ENCODE measurements at places on chromosomes 7 and 10.

DNA sequence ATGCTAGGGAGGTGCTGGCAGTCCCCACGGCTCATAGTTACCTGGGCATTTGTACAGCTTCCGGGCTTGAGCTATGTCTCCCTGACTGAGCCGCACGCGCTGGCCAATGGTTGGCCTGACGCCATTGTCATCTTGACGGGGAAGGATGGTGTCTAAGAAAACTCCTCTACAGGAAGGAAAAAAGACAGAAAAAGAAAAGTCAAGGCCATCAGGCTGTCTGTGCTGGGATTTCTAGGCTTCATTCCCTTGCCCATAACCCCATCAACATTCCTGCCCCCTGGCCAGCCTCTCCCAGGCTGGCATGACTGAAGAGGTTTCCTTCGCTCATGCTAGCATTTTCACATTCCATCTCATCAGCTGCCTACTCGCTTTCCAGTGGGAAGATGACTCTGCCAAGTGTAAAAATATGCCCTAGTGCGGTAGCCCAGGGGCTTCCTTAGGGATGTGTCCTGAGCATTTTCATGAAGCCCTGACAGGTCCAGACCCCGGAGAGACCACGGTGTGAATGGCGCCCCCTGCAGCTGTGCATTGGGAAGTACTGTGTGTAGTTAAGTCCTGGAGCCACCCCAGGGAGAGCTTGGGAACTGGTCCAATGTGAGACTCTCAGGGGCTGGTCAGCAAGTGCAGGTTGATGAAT lies 54.5 kb upstream of the OPALIN start:
- no peak for DNase-seq

GRCh38 chr7:127933146-127933545 lies 98.1 kb downstream of the LRRC4 start:
- DNase-seq, result no peak

DNA sequence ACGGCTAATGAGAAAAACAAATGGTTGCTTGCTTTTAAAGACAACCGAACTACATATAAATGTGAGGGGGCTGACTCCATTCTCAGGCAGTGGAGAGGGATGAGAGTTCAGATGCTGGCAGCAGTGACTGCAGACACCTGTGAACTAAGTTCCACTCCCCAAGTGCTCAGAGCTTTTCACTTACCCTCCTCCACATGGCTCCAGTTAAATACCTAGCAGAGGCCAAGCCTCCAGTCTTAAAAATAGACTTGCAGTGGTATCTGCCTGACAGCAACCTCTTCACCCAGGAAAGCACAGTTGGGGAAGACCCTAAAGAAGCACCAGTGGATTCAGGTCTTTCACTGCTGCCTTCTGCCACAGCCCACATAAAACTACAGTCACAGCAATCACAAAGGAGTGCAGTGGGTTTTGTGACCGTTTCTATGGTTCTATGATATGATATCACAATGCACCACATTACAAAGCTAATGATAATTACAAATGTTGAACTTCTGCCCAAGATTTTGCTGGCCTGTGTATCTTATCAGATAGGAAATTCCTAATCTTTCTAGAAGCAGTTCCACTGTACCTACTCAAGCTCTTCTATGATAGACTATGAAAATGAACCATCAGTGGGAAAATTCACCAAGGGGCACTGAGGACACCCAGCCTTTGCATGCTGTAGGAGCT lies 3.3 kb upstream of the ABLIM1 start:
- no peak for DNase-seq

DNA sequence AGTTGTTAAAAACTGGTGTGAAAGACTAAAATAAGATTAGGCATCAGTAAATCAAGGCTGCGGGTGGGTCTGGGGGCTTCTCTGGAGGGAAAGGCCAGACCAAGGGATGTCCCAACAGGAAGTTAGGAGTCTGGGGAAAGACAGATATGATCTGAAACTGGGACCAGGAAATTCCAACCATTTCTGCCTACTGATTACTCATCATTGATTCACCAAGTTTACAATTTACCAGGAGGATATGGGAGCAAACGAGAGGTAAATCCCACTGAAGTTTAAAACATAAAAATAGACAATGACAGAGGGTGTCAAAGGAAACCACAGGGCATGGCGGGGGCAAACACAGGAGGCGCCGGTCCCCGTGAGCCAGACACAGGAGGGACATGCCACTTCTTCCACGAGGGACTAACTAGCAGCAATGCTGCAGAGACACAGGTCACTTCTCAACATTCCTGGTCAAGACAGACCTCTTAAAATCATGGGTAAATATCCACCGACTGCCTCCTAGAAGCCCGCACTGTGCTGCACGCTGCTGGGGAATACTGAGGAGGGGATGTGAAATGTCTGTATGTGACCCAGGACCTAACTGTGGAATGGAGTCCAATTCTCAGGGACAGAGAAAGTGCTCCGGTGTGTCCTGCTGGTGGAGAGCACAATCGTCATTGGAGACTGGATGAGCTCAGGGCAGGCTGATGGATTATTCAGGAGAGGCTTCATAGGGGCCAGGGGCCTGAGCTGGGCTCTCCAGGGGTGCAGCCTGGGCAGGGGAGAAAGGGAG lies 153.4 kb upstream of the KLF14 start:
- no peak for DNase-seq

GRCh38 chr7:117202511-117202910 lies 120.3 kb downstream of the WNT2 start:
- DNase-seq, result no peak

DNA sequence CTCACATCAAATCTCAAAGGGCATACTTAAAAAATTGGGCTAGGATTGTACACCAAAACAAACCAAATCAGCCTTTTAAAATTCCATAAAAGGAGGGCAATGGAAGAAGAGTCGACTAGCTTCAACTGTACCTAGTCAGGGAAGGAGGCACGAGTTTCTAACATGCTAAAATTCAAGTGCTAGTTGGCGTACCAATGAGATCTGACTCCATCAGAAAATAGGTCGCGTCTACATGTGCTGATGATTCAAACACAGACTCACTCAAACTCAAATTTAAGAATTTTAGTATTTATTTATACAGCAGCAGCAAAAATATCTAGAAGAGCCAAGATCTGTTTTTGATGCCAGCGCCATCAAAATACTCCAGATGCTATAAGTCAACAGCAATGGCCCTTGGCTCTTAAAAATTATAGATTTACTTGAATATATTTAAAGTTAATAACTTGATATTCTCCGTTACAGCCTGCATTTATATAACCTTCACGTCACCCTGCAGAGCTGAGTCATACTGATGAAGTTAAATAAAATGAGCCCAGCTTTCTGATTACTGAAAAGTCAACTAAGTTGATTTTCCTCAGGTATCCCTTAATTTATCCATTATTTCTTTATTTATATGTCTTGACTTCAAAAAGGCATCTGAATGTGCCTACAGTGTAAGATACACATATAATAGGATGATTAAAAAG lies 302.1 kb upstream of the IMMP2L start:
- DNase-seq, result no peak

DNA sequence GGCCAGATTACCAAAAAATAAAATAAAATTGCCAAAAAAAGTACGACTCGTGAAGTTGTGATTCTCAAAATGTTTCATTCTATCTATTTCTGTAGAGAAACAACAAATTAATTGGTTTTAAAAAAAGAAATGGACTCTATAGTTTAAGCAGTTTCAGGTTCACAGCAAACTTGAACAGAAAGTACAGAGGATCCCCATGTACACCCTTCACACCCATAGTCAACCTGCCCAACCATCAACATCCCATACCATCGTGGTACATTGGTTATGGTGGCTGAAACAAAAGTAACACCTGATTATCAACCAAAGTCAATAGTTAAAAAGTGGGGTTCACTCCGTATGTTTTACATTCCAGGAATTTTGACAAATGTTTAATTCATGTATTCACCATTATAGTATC lies 496.1 kb downstream of the ANKRD7 start:
- no peak for DNase-seq

GRCh38 chr10:91627344-91628102 lies 5.3 kb downstream of the PPP1R3C start:
- DNase-seq, result no peak

GRCh38 chr7:112509402-112509801 lies 28.6 kb downstream of the LSMEM1 start:
- no peak for DNase-seq

- no peak for DNase-seq
Measured at GRCh38 chr10:105189463-105189800, 548.3 kb downstream of the SORCS3 start.

DNA sequence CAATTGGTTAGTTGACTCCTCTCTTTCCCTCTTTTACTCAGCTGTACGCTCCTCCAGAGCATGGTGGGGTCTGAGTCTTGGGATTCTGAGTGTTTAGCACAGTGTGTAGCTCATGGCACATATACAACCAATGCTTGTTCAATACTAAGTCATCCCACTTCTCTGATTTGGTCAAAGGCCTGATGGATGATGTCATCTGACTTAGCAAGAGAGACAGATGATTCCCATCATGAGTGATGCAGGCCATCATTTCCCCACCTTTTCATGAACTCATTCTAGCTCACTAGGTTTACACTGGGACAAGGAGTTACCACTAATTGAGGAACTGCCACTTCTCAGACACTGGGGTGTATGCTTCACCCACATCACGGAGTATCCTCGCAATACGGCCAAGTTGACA lies 3.8 kb downstream of the ICA1 start:
- DNase-seq, result no peak

GRCh38 chr10:124955243-124955642 lies 13.3 kb downstream of the ZRANB1 start:
- DNase-seq, result no peak

- no peak for DNase-seq
Measured at GRCh38 chr7:156577645-156578577, 62.7 kb upstream of the RNF32 start.

- no peak for DNase-seq
Measured at GRCh38 chr10:131686781-131687420, 213.9 kb upstream of the PPP2R2D start.

GRCh38 chr7:104444017-104444416 lies 115.6 kb downstream of the LHFPL3 start:
- DNase-seq, result no peak

- DNase-seq, result no peak
Measured at GRCh38 chr7:1925349-1925748, 255.3 kb downstream of the ELFN1 start.
